ENCODE measurements at places on chromosomes 7 and 10.

GRCh38 chr7:132138817-132139216 lies 437.5 kb downstream of the PLXNA4 start:
- DNase-seq: no peak

- no peak for DNase-seq
These were observed 15.2 kb upstream of the ZNF25 start for GRCh38 chr10:37991655-37992054.

DNA sequence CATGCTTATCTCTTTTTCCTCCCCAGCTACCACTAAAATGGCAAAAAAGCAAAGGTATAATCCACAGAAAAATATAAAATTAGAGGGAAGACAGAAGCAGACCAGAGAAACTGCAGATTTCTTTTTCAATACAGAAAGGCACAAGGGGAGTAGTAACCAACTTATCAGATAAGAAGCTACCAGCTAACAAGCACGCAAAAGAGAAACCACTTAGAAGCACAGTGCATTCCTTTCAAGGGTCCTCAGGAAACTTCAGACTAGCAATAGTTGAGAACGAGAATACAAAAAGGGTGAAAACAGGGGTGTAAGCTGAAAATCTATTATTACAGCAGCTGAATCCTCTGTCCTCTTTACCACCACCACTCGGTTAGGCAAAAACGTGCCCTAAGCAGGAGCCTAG lies 9.9 kb upstream of the OR2A5 start:
- no peak for DNase-seq

- DNase-seq: no peak
These were observed 30.3 kb upstream of the CCSER2 start for GRCh38 chr10:84298057-84298456.

GRCh38 chr10:1977461-1977860 lies 240.1 kb upstream of the ADARB2 start:
- DNase-seq: no peak

GRCh38 chr10:70774810-70775678 lies 10.1 kb downstream of the TBATA start:
- no peak for DNase-seq

GRCh38 chr10:57968328-57969016 lies 299.2 kb downstream of the IPMK start:
- no peak for DNase-seq
